ENCODE measurements at places on chromosomes 11 and 22.
A peak's percentile ranks its signal among the peaks of the same experiment; 100 is the strongest.

- no peak for DNase-seq
These were observed 85.2 kb downstream of the APOL5 start for GRCh38 chr22:35802885-35803284.

GRCh38 chr11:72350752-72351151 lies 83.6 kb downstream of the CLPB start:
- DNase-seq, result no peak

GRCh38 chr22:27948569-27948968 lies 29.5 kb upstream of the PITPNB start:
- DNase-seq, result no peak

GRCh38 chr22:38943201-38943600 lies 14.2 kb upstream of the APOBEC3A start:
- no peak for DNase-seq

- DNase-seq, result no peak
These were observed 20.0 kb upstream of the CASP12 start for GRCh38 chr11:104918113-104918824.

GRCh38 chr11:11989774-11990744 lies 18.4 kb downstream of the DKK3 start:
- DNase-seq, result no peak

DNA sequence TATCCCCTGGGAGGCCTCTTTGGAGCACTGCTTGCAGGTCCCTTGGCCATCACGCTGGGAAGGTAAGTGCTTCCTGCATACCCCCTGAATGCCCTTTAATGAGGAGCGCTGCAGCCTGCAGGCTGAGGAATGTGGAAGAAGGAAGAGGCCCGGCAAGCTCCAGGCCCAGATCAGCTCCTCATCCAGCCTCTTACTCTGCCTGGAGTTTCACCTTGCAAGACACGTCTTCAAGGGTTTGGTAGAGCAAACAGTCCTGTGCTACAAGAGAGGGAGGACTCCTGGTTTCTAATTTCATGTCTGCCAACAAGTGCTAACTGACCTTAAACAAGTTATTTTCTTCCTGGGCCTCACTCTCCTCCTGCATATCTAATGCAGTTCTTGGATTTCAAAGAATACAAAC lies 10.9 kb downstream of the SLC2A11 start:
- no peak for DNase-seq

DNA sequence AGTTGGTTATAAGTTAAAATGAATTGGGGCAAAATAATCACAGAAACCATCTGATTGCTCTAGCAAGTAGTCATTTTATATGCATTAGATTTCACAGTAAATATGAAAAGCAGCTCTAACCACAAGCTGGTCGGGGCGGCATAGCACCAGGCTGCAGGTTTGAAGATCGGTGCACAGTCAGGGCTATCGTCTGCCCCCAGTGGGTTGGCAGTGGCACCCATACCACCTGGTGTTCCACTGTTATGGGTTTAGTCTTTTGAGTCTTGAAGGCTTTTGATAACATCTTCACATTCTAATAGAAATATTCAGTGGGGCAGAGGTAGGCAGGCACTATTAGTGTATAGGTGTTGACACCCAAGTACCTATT lies 62.1 kb downstream of the GRK3 start:
- no peak for DNase-seq

- no peak for DNase-seq
These were observed 7.4 kb downstream of the CSNK1E start for GRCh38 chr22:38309614-38310517.

GRCh38 chr11:11977206-11977938 lies 31.1 kb downstream of the DKK3 start:
- DNase-seq, result no peak

- no peak for DNase-seq
These were observed 2.6 kb downstream of the ZNRF3 start for GRCh38 chr22:28885939-28886338.

DNA sequence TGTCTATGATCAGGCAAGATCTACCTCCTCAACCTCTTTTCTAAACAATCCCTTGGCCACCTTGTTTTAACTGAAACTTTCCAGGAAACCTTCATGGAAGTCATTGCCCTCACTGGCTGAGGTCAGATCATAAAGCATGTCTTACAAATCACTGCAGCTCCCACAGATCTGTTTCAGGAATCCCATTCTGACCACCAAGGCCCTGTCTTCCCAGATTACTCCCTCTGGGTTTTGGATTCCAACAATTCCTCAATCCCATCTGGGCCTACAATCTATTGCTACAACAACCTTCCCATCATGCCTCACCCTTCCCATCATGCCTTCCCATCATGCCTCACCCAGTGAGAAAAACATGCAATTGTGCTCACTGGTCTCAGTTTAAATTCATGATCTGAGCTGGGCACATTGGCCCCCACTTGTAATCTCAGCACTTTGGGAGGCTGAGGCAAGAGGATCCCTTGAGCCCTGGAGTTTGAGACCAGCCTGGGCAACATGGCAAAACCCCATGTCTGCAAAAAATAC lies 15.9 kb downstream of the ADAMTS15 start:
- DNase-seq, result no peak

GRCh38 chr22:20819471-20819870 lies 39.1 kb downstream of the PI4KA start:
- DNase-seq, result no peak

GRCh38 chr11:77215106-77215505 lies 86.4 kb downstream of the GDPD4 start:
- no peak for DNase-seq

- DNase-seq, result no peak
These were observed 36.9 kb upstream of the LINC01488 start for GRCh38 chr11:69444381-69445130.

DNA sequence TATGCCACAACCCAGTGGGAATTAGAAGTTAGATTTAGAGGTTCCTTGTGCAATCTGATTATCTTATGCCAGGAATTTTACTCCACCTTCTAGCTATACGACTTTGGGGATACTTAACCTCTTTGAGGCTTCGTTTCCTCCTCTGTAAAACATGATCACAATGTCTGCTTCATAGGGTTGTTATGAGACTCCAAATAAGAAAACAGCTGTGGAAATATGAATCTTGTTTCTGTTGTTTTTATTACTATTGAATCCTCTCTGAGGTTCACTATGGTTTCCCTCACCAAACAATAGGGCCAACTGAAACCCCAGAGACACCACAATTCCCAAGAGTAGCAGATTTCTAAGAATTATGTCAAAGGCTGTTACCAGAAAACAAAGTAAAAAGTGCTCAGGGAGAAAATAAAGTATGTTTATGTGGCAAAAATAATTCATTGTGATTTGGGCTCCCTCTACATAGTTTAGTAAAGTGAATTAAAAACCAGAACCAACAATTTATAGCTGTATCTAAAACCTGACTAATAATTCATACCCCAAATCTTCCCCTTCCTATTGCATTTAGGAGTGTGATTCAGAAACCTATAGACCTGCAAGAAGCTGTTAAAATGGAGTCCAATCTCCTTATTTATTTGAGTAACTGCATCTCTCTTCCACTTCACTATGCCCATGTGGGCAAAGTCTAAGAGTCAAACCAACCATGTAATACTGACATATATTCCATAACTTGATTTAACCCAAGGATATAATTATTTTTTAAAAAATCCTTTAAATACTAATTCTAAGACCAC lies 38.4 kb downstream of the AMBRA1 start:
- DNase-seq, result no peak

- no peak for DNase-seq
These were observed 2.1 kb downstream of the ARHGEF12 start for GRCh38 chr11:120338107-120338933.

GRCh38 chr22:29632672-29633071 lies 29.2 kb downstream of the NF2 start:
- no peak for DNase-seq

GRCh38 chr11:70769106-70769505 lies 370.8 kb downstream of the CTTN start:
- no peak for DNase-seq

- no peak for DNase-seq
These were observed 298.8 kb upstream of the TENM4 start for GRCh38 chr11:79739591-79739990.

DNA sequence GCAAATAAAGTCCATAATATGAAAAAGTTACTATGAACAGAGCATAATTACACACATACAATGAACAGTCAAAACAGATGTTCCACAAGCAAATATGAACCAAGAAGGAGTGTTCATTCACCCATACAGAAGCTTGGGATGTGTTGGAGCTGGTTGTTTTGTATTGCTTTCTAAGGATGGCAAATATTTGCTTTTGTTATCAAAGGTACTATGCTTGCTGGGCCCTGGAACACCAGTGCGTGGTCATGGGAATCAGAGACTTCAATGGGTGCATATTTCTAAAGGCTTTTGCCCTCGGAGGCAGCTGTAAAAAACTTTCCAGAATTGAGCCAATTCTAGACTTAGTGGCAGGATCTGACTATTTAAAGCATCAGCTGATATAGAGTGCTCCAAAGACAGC lies 85.1 kb downstream of the BARX2 start:
- peak; percentile 71 for DNase-seq

GRCh38 chr11:6979365-6979764 lies 40.8 kb downstream of the ZNF214 start:
- no peak for DNase-seq

- no peak for DNase-seq
These were observed 405.7 kb downstream of the AASDHPPT start for GRCh38 chr11:106482917-106483785.

DNA sequence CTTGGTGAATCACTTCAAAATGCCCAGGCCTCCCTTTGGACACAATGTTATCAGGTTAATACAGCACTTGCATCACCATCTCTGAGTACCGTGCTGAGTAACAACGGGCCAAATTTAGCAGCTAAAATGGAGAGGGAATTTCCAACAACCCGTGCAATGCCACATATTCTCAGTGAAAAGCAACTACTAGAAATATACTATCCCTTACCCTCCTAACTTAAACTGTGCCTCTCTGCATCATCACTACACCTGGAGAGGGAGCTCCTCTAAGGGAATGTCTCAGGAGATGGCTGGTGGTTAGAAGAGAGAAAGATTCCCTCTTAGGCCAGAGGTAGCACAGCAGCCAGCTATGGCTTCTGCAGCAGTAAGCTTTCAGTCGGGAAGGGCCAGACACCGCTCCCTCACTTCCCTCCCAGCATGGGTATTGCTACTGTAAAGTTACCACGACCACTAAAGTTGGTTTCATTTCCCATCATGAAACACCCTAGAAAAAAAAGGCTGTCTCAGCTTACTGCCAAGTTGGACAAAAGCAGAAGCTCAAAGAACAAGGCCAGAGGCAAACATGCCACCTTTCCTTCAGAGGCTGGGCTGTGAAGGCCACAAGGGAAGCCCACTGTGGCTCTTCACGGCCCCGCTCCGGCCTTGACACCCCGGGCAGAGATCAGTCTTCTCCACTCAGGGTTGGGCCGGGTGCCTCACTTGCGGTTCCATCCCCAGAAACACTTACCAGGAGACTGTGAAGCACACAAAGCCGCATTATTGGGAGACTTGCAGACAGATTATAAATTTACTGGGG lies 3.9 kb downstream of the MAML2 start:
- DNase-seq, result no peak

- DNase-seq, result peak; percentile 25
These were observed at the start of gene MAPK8IP2 for GRCh38 chr22:50600538-50600937. TSS of gene MAPK8IP2 (plus strand) at chr22:50600793. CDS start at chr22:50600819, 26 bp downstream.

- DNase-seq, result no peak
These were observed 129.9 kb downstream of the BUD13 start for GRCh38 chr11:116642902-116643301.

DNA sequence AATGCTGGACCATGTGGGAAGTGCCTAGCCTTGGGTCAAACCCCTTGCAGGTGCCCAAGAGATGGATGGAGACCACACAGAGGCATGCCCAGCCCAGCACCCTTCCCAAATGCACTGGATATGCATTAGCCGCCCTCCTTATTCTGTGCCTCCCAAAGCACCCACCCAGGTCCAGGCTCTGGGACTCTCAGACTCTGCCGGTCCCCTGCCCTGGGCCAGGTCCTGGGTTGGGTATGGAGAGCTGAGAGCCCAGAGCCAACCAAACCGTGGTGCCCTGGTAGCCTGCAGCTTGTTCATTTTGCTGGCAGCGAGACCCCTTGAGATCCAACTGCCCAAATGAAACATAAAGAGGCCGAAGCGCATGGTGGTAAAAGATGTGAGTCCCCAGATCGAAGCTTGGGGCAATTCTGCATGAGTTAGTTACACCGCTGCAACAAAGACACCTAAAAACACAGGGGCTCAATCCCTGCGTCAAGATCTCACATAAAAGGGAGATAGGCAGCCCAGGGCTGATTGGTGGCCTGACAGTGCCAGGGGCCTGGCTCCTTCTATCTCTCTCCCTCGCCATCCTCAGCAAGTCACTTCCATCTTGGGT lies 61.5 kb downstream of the MYEOV start:
- no peak for DNase-seq

DNA sequence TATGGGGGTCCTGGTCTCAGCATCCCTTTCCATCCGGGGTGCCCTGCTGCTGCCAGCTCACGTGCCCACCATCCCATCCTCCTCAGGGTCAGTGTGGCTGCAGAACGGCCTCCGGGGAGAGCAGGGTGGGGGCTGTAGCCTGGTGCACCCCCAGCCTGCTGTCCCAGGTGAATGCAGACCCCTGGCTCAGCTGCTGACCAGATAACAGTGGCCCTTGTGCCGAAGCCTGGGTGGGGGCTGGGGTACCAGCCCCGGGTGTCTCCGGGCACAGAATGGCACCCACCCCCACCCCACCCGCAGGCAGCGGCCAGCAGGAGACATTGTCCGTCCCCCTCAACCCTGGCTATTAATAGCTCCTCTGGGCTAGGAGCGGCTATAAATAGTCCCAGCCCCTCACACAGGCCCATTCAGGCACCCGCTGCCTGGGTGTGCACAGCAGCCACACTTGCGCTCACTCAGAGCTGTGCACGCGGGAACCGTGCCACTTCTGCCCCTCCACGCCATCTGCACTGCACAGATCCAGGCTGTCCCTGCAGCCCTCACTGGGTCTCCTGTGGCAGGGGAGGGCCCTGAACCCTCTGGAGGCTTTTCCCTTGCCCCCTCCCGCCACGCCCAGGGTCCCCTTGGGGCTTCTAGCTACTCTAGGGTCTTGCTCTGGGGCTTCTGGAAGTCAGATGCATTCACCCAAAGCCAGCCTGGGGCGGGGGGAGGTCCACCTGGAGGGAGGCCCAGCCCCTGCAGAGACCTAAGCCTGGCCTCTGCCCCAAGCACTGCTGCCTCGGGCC lies 18.7 kb downstream of the CRELD2 start:
- no peak for DNase-seq

DNA sequence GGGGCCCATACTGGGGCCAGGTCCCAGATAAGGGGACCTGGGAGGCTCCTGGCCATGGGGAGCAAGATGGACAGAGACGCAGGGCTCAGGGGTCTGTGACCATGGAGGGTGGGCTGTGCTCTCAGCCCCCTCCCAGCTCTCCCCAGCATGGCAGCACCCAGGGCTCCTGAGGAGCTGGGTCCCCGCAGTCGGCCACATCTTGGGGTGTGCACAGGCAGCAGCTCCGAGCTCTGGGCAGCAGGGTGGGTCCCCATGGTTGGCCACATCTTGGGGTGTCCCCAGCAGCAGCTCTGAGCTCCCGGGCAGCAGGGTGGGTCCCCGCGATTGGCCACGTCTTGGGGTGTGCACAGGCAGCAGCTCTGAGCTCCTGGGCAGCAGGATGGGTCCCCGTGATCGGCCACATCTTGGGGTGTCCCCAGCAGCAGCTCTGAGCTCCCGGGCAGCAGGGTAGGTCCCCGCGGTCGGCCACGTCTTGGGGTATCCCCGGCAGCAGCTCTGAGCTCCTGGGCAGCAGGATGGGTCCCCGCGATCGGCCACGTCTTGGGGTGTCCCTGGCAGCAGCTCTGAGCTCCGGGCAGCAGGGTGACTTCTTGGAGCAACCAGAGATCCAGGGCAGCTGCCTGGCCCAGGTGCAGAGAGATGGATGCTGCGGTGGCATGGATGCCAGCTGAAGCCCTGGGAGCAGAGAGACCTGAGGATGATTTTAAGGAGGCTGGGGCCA lies 18.3 kb upstream of the MUC5B start:
- no peak for DNase-seq

All from NCI-H748 treated with DMSO at 0.1 percent for 48 hours (cell line).